ENCODE measurements at places on chromosomes 5 and 9.

DNA sequence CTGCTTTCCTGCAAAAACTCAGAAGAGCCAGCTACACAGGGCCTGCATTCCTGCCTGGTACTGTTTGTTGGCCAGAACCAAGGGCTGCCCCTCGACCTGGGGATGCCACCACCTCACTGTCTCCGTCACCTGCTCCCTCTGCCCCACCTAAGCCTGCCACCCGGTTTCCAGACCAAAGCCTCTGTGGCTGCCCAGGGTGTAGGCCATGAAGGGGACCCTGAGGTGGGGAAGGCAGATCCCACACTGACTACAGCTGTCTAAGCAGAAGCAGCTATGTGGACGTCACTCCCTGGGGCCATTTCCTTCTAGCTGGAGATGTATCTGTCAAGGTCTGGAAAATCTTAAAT, 35.8 kb downstream of the RASGEF1C start:
- DNase-seq, result no peak

- DNase-seq, result no peak
Measured at GRCh38 chr9:21251190-21251589, 11.4 kb upstream of the IFNA14 start.

- no peak for DNase-seq
Measured at GRCh38 chr9:27566118-27566517, 7.2 kb downstream of the C9orf72 start.

GRCh38 chr9:98909935-98910334, 33.8 kb upstream of the COL15A1 start:
- no peak for DNase-seq

- DNase-seq, result no peak
Measured at GRCh38 chr9:129774791-129775447, 22.1 kb upstream of the PTGES start.

DNA sequence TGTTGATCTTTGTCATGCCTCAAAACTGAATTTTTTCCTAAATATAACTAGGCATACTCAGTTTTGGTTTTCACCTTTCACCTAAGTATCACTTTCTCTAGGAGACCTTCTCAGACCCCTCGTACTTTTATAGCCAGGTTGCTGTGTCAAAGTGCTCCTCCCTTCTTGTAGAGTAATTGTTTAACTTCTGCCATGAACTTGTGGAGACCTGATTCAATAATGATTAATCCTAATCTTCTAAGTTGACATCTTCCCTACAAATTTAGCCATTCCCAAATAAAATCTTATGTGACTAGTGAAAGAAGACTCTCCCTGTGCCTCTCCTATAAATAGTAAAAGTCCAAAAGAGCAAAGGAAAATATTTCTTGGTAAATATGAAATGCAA, 159.8 kb downstream of the SPATA31D1 start:
- DNase-seq, result no peak

DNA sequence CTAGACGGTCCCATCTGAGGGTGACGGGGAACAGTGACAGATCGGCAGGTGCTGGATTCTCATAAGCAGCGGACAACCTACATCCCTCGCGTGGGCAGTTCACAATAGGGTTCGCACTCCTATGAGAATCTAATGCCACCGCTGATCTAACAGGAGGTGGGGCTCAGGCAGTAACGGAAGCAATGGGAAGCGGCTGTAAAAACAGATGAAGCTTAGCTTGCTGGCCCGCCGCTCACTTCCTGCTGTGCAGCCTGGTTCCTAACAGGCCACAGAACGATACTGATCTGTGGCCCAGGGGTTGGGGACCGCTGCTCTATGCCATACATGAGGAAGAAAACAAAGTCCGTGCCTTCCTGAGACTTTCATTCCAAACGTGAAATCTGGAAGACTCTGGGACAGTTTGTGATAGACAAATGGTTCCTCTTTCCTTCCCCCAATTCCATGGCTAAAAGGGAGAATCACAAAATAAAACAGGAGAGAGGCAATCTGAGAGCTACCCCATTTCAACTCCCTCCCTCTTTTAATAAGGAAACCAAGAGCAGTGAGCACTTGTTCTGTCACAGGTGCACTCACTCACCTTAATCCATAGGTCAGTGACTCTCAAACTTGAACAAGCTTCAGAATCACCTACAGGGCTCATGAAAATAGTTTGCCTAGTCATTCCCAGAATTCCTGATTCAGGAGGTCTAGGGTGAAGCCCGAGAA, 12.1 kb downstream of the PDCL start:
- DNase-seq, result no peak

DNA sequence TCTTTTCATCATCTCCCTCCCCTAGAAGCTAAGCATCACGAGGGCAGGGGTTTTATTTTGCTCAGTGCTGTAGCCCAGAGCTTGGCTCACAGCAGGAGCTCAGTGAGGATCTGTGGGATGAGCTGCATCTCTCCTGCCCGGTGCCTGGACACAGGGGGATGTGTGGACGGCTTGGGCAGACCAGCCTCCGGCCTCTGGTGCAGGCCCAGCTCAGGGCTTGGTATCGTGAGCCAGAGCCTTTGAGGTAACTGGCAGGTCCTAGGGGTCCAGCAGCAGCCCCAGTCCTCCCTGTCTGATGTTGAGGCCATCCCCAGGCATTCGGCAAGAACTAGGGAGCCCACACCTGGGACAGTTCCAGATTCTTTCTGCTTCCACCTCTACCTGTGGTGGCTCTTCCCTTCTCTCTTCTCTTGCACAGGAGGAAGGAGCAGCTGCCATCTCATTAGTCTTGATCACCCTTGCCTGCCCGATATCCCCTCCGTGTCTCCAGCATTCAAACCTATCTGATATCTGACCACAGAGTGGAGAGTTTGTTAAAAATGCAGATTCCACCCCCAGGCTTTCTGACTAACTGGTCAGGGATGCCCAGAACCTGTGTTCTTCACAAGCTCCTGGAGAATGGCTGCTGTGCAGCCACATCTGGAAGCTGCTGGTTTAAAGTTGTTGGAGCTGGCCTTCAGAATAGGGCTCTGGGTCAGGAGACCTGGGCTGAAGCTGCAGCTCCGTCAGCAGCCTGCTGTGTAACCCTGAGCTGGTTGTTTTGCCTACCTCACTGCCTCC, 7.9 kb upstream of the SLC6A7 start:
- DNase-seq, result no peak

GRCh38 chr9:108691614-108692013, 164.2 kb downstream of the ACTL7B start:
- no peak for DNase-seq

DNA sequence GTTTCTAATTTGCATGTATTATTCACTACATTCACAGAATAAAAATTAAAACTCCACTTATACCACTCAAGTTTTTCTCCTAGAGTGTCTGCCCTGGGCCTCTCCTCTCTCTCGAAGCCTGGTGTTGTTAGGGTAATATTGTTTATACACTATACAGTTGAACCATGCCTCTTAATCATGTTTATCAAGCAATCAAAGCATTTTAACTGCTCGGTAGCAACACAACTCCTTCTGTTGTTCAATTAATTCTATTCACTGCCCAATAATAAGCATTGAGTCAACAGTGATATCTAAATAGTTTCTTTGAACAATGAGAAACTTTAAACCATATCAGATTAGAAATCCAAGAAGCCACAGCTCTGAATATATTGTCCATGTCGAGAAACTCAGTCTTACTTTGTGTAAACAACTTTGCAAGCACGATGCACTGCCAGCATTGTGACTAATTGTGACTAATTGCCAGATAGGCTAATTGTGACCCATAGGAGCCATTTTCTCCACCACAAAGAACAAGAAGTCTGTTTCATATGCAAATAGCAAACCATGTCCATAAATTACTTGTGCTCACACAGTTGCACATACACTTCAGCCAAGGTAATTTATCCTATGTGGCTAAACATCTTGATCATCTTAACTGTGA, at the start of gene DNAH5:
Gene DNAH5, minus strand, starts transcription at position 129 of the 640 bp plus-strand sequence. CDS start 250 bp downstream, outside the sequence.
- no peak for DNase-seq

DNA sequence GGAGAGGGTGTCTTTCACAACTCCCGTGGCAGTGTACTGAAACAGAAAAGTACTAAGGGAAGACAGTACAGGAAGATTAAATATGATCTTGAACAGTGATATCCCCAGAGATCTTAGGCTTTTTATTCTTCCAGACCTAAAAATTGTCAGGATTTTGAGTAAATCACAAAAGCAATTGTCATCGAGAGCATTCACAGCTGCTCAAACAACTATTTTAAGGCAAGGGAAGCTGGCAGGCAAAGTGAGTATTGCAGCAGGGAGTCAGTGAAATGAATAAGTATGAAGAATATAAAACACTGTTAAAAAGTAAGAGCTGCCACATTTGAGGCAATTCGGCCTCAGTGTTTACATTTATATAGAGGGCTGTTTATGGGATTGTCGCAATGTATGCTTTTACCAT, 479.0 kb downstream of the CAAP1 start:
- DNase-seq, result no peak

DNA sequence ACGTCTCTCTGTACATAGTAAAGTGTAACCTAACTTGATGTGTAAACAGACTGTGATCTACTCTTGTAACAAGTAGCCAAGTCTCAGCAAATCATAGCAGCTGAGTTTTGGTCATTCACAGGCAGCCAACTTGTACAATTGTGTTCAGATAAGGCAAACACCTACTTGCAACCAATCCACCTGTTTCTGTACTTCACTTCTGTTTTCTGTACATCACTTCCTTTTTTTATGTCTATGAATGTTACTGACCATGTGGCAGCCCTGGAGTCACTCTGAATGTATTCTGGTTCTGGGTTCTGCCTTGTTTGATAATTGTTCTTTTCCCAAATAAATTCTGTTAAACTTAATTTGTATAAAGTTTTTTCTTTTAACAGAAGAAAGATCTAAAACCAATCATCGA, 26.0 kb downstream of the RLN2 start:
- DNase-seq, result no peak

DNA sequence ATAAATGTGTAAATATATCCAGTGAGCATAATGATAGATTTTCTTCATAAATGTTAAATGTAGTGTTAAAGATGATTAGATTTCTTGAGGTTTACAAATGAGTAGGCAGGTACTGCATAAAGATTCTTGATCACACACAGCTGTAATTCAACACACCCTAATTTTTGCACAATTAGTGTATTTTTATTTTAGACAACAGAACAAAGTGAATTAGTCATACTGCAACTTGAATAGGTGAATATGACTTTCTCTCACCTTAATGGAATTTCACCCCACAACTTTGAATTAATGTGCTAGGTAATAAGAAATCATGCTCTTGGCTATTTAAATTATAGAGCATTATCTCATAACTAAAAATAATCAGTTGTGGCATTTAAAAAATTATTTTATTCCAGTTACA, 795.7 kb upstream of the ACO1 start:
- DNase-seq, result no peak

DNA sequence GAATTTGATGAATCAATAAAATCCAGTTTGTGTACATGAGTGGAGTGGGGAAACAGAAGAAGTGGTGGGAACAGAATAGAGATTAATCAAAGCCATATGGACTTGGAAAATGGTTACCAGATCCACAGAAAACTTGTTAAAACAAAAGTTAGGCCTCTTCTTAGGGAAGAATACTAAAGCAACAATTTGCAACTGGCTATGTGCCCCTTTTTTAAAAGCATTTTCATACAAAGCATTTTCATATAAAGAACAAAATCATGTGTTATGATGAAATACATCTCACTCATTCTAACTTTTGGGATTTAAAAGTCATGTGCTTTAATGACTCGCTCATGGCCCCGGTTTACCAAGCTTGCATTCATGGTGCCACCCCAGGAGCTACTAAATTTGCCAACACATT, 276.9 kb downstream of the EFNA5 start:
- no peak for DNase-seq

GRCh38 chr9:119365291-119366027, 3.8 kb downstream of the BRINP1 start:
- DNase-seq, result no peak

DNA sequence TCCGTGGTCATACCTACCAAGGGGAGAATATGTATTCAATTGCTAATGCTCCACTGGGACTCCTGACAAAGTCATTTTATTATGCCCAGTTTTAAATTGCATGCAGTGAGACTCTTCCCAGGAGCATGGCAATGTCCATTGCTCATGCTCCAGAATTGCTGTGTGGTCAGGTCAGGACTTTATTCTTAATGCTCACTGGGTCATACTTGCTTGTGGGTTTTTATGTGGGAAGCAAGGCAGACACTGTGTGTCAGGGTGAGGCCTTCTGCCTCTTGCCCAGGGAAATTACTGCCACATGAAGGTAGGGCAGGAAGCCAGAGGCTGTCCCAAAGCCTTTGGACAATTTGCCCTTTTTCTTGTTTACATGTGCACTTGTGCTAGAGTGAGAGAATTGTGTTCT, 164.6 kb upstream of the MEF2C start:
- no peak for DNase-seq

DNA sequence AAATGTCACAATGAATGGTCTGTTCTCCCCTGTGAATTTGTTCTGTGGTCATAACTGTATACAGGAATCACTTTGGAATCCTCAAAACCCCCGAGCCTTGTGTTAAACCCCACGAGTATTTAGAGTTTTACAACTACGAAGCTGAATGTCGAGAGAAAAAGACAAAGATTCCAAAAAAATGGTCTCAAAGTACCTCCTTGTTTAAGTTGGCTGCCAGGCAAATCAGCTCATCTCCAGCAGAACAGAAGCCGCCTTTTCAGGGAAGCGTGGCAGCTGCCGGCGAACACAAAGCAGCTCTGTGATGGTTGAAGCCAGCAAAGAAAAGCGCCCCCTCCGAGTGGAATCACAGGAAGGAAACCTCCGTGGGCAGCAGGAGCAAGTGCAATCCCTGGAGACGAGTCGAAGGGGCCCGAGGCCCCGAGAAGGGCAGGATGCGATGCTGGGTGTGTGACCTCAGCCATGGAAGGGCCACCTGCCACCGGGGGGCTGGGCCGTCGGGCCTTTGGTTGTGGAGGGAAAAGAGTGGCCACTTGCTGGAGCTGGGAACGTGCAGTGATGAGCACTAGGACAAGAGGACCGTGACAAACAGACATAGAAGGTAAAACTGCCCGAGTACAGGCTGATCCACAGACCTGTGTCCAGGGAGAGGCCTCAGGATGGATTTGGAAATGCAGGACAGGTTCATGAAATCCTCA, 706.4 kb downstream of the SEMA5A start:
- DNase-seq, result no peak

GRCh38 chr5:97004423-97005060, 68.7 kb downstream of the LNPEP start:
- DNase-seq, result no peak

GRCh38 chr5:54844905-54845566, 140.4 kb downstream of the ESM1 start:
- DNase-seq, result no peak

- DNase-seq, result no peak
Measured at GRCh38 chr9:107345327-107345726, 62.2 kb downstream of the RAD23B start.

GRCh38 chr5:6539060-6539459, 90.4 kb downstream of the UBE2QL1 start:
- DNase-seq, result no peak

GRCh38 chr5:137098663-137099062, 400.5 kb downstream of the SPOCK1 start:
- DNase-seq, result no peak

- DNase-seq, result no peak
Measured at GRCh38 chr9:137772281-137772873, 105.2 kb upstream of the CACNA1B start.

GRCh38 chr5:103693517-103693916, 130.9 kb upstream of the NUDT12 start:
- DNase-seq, result no peak

Measured in DMS 273 treated with DMSO at 0.1 percent for 48 hours (cell line).